Progenitor cell of endocrine pancreas (in vitro differentiated cells): ENCODE measurements at places on chromosomes 3 and 15.

DNA sequence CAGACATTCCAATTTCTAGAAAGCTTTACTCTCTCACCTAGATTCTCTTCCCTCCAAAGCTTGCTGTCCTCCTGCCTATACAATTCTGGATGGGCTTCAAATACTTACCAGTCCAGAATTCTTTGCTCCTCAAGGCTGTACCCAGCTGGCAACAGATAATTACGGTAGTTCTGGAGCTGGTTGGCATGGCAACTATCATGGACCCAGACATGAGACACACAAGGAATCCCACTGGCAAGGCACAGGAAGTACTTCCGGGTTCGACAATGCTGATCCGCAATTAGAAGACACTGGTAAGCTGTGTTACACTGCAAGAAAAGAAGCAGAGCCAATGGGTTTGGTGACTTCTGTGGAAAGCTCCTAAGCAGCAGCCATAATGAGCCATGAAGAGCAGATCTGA lies 37.9 kb downstream of the TUBGCP4 start:
- no peak for DNase-seq

DNA sequence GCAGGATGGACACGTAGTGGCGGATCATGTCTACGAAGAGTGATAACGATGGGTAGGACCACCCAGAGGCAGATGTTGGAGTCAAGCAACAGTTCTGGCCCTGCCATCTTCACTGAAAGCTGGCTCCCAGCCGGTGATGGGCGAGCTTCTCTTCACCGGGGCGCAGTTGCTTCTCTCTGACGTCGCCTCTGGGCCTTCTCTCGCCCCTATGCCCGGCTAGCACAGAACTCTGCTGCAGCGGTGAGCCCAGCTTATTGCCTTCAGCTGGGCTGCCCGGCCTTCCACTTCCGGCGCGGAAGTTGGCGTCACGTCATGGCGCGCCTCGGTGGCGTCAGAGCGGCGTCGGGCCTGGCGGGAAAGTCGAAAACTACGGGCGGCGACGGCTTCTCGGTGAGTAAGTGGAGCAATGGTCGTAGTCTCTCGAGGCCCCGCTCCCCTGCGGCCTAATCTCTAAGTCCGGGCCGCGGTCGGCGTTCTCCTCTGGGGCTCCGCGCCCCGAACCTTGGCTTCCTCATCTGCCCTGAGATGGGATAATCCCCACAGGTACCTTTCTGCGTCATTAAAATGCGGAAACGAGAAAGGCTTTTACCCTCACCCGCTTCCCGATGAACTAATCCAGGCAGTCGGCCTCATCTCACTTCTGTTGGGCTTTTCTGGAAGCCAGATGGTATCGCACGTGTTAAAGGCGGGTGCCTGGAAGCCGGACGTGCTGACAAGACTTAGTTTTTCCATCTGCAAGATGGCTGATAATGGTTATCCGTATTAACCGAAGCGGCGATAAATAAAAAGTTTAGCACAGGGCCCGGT lies at the start of gene FANCD2:
Gene FANCD2, plus strand, starts transcription at position 354 of the 807 bp plus-strand sequence. CDS start 2,221 bp downstream, outside the sequence.
- DNase-seq = peak; percentile 85

DNA sequence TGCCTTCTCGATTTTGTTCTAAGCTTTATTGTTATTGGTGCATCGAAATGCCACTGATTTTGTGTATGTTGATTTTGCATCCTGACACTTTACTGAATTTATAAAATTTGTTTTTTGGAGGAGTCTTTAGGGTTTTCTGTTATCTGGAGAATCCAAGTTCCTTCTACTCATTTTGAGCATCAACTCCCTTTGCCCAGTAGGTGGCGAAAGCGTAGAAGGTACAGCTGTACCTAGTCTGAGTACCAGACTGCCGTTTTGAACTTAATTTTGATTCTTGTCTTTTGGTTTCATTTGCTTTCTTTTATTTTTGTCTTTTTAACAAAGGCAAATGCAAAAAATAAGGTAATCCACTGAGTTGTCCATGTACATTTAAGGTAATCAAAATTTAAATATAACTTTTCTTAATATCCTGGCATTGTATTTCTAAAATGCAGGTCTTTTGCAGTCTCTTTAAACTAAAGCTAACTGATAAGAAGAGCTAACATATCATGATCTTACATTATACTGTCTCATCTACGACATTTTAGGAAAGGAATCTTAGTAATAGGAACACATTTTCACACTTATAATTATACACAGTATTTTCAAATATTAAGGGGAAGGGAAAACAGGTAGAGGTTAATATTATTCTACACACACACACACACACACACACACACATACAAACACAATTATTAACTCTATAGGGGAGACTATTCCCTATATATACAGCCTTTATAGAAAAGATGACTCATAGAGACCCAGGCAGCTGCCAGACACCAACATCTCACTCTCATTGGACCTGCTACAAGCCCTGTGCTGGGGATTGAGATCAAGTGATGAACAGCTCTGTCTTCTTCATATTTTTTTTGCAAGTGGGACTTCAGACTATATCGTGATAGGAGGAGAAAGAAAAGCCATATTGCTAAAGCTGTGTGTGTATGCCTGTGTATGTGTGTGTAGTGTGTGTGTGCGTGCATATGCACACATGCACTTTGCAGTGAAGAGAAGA lies 71.8 kb downstream of the SYNPR start:
- DNase-seq = peak; percentile 27

DNA sequence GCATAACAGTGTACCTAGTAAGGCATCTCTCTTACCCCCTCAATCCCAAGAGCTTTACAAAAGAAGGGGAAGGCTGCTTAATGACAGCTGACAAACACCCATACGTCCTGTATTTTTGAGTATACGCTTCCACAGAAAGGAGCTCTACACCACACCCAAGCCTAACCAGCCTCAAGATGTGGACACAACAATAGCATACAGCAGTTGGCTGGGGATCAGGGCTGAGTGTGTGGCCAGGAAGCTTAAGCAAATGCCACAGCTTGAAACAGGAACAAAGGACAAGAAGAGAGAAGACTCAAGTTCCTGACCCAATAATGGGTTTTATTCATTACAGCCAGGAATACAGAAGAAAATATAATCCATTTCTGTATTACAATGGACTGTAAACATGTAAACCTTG lies 6.9 kb downstream of the HEXA start:
- no peak for DNase-seq

DNA sequence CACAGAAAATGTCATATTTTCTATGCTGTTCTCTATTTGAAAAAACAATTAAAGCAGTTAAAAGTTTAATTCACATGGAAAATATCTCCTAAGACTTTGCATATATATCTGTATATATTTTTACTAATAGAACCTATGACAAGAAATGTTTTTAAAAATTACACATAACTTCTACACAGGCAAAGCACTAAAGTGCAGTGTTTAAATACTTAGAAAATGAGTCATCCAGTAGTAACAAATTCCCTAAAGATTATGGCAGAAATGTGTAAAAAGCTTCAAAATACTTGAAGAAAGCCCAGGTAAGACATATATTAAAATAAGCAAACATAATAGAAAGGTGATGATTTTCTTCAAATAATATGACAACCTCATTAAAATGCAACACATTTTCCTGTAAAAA lies 236.6 kb downstream of the TBC1D5 start:
- DNase-seq = no peak

DNA sequence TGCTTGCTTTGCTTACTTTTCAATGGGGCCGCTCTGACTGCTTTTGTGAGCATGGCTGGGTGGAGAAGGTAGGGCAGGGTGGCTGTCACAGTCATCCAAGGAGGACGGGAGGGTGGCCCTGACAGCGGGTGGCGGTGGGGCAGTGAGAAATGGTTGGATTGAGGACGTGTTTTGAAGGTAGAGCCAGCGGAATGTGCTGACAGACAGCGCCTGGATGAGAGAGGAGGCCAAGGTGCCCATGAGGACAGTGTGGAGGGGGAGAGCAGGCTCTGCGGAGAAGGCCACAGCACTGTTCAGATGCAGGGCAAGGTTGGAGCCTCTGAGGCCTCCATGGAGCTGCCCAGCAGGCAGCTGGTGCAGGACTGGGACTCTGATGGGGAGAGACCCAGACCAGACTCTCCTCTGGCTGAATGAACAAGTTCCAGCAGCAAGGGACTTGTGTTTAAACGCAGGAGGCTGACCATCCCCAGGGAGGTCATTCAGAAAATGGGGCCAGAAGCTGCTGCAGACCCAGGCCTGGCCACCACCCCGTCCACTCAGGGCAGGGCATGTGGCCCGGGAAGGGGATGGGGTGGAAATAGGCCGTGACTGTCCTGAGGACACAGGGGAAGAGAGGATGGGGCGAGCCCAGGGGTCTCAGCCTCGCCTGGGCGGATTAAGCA lies 120.3 kb upstream of the PRR20G start:
- no peak for DNase-seq

GRCh38 chr15:93997071-93997658 lies 234.2 kb upstream of the MCTP2 start:
- no peak for DNase-seq

DNA sequence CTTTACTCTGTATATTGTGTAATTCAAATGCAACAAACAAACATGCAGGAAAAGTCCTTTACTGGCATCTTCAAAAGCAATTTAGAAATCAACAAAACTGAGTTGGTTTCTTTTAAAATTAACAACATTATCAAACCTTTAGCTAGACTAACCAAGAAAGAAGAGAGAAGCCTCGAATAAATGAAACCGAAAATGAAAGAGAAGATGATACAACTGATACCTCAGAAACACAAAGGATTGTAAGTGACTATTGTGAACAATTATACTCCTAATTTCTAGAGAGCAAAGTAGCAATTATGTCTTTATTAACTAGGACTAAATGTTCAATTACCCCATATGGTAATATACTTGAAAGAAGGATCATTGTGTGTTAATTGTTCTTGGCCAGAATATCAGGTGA lies 49.2 kb upstream of the P3H2 start:
- no peak for DNase-seq

- DNase-seq = no peak
Measured at GRCh38 chr15:71599418-71600151, 210.8 kb upstream of the NR2E3 start.

- no peak for DNase-seq
Measured at GRCh38 chr3:71565976-71566375, 17.6 kb downstream of the FOXP1 start.

DNA sequence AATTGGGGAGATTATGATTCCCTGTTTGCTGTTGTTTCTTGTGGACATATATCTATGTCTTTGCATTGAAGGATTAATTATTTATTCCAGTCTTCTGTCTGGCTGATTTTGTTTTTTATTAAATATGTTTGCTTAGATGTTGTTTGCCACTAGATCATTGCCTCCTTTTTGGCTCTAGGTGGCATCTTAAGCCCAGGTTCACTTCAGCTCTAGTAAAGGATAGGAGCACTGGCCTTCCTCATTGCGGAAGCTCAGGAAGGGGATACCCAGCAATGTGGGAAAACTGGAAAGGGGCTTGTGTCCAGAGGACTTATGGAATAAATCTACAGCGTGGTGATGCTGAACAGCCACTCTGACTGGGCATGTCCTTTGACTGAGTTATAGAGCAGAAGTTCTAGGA lies 821.6 kb downstream of the PDCD6IP start:
- DNase-seq = no peak

DNA sequence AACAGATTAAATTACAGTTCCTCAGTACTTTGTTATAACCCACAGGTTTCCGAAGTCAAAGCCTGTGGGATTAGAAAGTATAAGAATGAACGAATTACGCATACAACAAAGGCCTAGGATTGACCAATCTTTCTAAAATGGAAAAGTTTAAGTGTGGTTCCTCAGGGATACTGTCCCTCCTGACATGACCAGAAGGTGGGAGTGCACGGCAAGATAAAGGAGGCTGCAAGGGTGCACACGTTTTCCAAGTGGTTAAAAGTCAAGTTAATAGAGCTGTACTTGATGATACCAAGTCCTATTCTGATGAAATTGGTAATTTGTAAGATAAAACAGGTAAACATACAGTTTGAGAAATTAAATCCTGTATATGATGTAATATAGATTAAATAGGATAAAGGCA lies 96.2 kb downstream of the ALDH1A2 start:
- no peak for DNase-seq

DNA sequence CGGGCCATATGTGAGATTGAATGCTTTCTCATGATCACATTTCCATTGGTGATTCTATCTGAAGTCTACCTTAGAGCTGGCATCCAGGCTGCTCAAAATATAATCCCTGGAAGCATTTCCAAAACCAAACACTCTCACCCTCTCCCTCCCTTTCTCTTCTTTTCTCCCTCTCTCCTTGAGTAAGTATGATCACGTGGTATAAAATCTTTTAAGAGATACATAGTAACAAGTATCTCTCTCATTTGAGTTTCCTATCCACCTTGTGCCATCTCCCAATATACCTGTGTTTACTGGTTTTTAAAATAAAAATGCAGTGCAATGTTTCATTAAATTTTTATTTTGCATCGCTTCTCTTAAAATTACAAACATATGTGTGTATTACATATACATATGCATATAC lies 350.9 kb upstream of the KCNH8 start:
- no peak for DNase-seq

DNA sequence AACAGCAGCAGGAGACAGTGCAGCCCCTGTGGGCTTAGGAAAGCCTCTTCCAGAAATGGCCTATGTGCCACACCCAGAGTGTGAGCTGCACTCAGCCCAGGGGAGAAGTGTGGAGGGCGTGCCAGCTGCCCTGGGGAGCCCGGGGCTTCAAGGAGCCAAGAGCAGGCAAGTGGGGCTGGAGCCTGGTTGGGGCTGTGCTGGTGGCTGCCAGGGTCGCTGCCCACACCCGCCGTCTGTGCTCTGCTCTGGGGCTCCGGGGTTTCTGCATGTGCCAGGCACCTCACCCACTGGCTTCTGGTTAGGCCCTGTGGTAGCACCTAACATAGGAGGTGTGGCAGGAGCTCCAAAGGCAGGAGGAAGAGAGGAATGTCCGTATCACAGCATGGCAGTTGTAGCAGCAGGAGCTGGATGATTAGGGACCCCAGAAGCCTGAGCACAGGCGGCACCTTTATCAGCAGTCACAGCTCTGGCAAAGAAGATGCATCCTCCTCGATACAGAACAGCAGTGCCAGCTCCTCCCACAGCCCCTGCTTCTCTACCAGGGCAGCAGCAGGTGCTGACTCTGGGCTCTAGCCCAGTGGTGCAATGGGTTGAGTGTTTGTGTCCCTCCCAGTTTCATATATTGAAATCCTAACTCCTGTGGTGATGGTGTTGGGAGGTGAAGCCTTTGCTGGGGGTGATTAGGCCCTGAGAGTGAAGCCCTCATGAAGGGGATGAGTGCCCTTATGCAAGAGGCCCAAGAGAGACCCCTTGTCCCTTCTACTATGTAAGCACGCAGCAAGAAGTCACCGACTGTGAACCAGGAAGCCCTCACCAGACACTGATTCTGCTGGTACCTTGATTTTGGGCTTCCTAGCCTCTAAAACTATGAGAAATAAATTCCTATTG lies 70.0 kb upstream of the KLF13 start:
- no peak for DNase-seq

DNA sequence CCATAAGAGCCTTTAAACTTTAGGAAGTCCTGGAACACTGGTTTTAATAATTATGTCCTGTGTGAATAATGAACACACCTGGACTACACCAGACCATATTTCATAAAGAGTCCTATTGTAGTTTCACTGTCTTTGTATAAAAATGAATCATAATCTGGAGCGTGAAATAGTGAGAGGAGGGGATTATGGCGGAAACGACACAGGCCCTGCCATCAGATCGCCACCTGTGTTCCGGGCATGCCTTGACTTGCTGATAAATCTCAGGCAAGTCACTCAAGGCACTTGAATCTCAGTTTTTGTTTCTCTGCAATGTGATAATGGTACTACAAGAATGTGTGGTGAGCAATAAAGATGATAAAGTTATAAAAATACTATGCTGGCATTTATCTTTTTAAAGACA lies 995.5 kb downstream of the MCTP2 start:
- no peak for DNase-seq

GRCh38 chr3:13115991-13116390 lies 42.8 kb upstream of the IQSEC1 start:
- DNase-seq = no peak
